ENCODE measurements at places on chromosomes 1 and 21.
A peak's percentile ranks its signal among the peaks of the same experiment; 100 is the strongest.

DNA sequence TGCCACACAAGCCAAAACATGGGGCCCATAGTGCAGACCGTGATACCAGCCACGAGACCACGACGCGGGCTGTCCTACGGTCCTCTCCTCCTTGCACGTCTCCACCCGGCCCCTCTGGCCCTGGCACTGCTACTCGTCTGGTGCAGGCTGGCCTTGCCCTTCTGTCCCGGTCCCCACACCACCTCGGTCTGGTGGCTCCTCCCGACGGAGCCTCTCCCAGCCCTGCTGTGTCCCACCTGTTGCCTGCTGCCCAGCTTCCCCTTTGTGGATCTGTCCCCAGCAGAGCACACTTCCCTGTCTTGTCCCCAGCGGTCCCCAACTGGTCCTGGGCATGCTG, 50.5 kb downstream of the MORN1 start:
- no peak for DNase-seq

DNA sequence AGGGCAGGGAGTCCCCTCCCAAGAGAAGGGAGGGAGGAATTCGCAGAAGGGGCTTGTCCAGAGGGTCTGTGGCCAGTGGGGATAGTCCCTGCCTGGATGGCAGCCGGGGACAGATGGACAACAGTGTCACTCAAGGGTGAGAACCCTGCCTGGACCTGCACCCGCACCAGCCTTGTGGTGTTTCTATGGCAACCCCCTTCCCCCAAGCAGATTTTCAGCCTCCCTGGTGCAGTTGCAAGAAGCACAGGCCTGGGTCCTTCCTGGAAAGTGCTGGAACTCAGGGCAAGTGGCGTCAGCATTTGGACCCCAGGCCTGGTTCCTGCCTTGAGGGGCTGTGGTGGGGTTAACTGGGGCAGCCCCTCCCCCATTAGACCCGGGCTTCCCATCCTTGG, 83.8 kb upstream of the ACTL8 start:
- DNase-seq: no peak

DNA sequence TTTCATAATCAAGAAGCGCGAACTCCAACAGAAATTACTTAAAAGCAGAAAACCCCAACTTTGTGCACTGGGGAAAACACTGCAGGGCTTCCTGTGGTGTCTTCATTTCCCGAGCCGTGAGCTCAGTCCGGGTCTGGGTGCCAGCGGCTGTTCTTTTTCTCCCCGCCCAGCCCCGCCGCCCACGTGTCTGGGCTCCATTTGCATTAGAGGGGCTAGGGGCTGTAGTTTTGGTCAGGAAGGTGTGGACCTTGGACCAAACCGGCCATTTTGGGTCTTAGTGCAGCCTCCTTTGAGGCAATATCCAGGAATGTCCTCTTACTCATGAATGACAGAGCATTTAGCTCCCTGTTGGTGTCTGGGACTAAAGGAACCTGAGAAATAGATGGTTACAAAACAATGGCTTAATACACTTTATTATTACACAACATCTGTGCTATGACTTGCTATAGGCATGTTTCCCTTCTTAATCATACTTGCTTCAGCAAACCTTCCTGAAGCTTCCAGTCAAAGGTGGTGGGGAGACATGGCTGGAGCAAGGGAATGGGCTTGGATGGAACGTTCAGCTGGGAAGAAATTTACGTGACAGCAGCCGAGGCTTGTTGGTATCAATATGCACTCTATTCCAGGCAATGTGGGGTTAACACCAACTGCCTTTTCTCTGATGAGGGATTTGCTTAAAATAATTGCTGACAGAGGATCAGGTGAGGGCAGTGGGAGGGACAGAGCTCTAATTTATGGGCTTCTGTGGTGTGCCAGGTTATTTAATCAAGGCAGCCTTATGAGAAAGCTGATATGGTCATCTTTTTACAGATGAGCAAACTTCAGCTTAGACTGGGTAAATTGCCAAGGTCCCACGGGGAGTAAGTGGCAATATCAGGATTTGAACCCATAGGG, 1.1 kb downstream of the AGTRAP start:
- DNase-seq: peak; percentile 88

- peak; percentile 73 for DNase-seq
Observed at GRCh38 chr1:224696891-224697765, 81.0 kb downstream of the CNIH3 start.

DNA sequence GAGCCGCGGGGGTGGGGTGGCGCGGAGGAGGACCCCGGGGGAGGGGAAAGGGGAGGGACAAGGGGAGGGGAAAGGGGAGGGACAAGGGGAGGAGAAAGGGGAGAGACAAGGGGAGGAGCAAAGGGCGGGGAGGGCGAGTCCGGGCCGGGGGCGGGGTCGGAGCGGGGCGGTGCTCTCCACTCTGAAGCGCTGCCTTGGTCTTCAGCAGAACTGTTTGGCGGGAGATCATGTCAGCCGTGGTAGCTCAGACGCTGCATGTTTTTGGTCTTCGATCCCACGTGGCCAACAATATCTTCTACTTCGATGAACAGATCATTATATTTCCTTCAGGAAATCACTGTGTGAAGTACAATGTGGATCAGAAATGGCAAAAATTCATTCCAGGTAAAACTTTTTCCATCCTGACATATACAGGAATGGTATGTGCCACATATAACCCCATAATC, 420 bp downstream of the CFAP57 start:
- peak; percentile 95 for DNase-seq

DNA sequence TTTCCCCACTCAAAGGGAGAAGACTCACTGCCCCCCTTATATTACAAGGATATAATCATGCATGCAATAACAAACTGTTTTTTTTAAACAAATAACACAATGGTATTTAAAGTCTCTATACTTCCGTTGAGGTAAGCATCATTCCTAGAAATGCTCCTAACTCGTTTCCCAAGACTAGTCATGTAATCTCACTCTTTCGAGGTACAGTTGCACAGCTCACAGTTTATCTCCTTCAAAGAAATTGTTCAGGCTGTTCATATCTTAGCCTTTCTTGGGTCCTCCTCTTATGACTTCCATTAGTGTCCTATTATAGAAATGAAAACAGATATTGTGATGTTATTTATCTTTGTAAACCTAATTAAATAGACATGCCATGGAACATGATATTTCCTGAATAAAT, 705.0 kb downstream of the KCNT2 start:
- no peak for DNase-seq

DNA sequence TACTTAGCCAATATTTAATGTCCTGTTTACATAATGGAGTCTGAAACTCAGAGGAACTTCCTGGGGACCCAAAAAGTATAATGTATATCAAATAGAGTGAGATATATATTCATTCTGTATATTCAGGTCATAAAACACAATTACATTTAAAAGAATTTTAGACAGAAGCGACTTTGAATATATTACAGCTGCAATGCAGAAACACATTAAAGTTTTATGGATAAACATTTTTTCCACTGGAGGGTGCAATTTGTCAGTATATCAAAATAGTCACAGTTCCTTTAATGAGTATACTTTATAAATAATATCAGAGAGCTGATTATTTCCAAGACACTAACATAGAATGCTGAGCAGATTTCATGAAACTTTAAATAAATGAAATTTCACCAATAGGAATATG, 43.9 kb upstream of the CRB1 start:
- no peak for DNase-seq

GRCh38 chr1:59315529-59316463, 18.9 kb downstream of the FGGY start:
- DNase-seq: no peak

DNA sequence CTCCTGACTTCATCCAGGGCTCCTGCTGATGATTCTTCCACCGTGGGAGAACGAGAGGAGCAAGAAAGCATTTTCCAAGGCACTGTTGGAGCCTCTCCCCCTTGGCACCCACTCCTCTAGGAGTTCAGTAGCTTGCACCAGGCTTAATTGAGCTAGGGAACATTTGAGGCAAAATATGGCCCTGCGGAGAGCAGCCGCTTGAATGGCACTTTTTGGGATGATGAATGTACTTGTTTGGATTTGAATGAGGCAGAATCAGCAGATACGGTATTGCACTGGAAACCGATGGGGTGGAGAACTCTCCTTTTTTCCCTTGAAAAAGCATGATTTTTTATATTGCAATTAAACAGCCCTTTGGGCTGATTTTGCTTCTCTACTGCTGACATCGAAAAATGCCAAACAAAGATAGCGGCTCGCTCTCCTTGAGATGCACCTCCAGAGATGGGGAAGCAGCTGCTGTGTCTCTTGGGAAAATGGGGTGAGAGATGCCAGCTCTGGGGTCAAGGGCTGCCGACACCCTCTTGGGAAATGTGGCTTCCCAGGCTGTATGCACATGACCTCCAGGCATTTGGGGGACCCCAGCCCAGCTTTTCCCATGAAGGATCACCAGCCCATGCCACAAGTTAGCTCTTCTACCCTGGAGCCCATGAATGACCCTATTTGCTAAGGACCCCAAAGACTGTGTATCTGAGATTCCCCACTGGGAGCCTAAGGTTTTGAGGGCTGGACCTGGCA, 55.4 kb upstream of the LRP8 start:
- DNase-seq: no peak

DNA sequence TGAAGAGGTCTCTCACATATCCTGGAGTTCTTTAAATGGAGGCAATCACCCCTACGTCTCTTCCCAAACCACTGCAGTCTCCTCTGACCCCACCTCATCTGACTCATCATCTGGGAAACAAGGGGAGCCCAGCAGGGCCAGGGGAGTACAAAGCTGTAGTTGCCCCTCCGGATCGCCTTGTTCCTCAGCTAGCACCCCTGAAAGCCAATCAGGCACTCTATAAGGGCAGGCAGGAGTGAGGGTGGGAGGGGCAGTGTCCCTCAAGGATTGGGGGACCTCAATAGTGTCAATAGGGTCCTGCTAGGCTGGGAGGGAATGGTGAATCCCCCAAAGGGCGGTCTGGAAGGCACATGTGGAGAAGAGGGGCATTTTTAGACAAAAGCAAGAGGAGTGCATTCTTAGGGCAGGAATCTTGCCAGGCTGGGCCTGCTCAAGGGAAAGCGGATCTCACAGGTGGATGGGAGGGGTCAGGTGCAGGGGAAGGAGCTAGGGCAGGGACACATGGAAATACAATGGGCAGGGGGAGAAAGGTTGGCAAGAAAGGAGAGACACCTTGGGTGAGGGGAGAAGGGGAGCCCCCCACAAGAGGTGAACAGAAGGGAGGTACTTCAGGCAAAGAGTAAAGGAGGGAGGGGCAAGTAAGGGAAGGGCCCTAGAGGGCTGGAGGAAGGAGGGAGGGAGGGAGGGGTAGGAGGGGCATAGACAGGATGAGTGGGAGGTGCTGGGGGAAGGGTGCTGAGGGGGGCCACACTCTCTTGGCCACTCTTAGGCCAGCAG, 5.8 kb downstream of the SHISA4 start:
- DNase-seq: no peak

DNA sequence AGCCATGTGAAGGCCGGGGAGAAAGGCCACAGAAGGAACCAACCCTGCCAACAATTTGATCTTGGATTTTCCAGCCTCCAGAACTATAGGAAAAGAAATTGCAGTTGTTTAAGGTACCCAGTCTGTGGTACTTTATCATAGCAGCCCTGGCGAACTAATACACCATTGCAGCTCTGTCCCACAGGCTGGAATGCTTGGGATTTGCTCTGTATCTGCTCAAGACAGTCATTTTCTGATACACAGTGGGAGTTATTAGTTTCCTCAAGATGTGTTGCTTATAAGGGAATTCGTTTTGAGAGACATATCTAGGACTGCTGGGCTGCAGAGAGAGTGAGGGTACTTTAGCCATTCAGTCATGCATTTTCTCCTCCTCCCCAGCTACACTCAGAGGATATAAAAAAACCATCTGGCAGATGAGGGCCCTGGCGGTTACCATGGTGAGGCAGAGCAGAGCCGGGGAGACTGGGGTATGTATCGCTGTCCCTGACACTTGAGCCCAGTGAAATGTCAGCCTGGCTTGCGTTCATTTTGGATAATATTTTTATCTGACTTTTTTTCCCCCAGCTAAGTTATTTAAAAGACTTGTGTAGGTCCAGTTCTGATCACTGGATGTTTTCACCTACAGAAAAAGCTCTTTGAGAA, 104.6 kb downstream of the DIRAS3 start:
- no peak for DNase-seq

- no peak for DNase-seq
Observed at GRCh38 chr1:5580926-5581325, 411.3 kb downstream of the NPHP4 start.

DNA sequence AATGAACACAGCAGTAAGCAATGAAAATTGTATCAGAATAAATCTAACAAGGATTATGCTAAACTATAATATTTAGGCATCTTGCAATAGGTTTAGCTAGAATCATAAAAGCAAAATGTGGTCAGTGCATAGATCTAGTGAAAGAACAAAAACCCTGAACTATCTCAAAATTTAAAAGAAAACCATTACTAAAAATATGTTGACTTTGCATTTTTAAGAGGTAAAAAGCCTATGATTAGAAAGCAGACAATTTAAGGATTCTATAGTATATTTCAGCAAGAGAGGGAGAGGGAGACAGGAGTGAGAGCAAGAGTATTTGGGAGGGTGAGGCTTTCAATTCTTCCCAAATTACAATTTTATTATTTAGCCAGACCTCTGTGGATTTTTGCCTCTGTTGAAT, 219.4 kb downstream of the TTLL7 start:
- DNase-seq: no peak
